Fibroblast of the aortic adventitia (primary cell): ENCODE measurements at places on chromosomes 3 and 15.

- DNase-seq, result no peak
Observed at GRCh38 chr15:48409623-48410022, 78.4 kb downstream of the DUT start.

DNA sequence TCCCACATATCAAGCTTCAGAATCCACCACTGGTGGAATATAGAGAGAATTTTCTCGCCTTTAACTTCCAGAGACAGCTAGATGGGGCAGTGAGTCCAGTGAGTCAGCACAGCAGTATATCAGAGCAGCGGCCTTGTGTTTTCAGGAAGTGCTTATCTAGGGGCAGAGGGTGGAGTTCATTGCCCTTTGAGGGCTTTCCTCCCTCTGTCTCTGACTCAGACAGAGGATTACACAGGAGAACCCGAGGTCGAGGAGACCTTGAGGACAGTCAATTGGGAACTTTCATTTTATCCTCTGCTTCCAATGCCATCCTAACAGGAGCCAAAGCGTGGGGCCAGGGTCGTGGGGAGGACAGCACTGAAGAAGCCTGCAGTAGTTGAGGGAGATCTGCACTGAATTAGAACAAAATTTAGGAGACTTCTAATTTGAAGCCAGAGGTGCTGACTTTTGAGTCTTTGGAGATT lies 109.6 kb upstream of the UMPS start:
- DNase-seq, result peak; percentile 25

DNA sequence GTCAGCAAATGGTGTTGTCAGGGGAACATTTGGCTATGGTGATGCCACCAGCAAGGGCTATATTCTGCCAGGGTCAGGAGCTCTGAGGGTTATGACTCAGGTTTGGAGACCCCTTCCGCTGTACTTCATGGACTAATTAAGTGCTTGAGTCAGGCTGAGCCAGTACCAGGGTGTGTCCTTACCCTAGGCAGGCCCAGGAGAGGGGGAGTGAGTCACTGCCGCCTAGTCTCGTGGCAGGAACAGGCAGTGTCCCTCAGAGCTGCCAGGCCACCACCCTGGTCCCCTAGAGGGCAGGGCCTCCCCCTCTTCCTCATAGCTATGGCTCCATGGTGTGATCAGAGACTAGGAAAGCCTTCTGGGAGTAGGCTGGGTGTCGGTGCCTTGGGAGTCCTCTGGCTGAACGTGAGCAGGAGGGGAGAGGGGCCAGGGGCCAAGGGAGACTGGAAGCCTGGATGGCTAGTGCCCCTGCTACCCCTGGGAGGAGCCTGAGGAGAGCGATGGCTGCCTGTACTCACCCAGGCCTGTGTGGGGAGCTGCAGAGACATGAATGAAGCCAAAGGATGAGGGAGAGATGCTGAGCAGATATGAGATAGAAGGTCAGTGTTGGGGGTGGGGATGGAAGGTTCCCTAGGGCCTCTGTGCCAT lies 10.6 kb downstream of the MAPKAPK3 start:
- DNase-seq, result peak; percentile 56

GRCh38 chr3:180294282-180295027 lies 257.7 kb upstream of the PEX5L start:
- no peak for DNase-seq

GRCh38 chr3:195385526-195385925 lies 57.3 kb downstream of the ACAP2 start:
- peak; percentile 33 for DNase-seq

DNA sequence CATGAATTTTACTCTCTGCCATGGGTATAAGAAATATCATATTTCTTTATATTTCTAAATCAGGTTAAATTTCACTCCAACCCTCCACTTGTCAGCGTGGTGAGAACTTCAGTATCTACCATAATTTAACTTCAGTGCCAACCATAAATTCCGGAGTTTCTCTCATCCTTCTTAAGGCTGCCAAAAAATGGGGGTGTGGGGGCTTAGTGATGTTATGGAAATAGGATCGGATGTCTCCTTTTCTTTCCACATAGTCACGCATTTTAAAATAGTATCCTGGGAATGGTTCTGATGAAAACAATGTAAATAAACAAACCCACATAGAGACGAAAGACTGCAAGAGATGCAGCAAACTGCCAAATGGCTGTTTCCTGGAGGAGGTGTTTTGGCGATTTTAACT lies 12.9 kb upstream of the FAM3D start:
- DNase-seq, result no peak

DNA sequence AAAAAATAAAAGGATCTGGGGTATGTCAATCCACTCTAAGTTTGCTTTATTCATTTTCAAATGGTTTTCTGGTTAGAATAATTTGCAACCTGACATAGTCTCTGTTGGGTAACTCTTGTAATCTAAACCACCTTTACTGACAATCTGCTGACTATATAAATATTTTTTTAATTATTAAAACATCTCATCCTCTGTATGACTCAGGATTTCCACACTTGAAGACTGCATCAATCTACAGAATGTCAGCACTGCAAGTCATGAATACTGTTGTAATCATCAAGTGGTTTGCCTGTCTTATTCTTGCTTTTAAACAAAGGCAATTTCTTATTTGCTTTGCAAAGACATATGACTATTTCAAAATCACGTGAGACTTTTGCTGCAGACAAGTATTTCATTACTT lies 42.1 kb downstream of the VGLL3 start:
- peak; percentile 81 for DNase-seq

GRCh38 chr3:50286322-50287227 lies 5.7 kb downstream of the IFRD2 start:
- DNase-seq, result no peak

DNA sequence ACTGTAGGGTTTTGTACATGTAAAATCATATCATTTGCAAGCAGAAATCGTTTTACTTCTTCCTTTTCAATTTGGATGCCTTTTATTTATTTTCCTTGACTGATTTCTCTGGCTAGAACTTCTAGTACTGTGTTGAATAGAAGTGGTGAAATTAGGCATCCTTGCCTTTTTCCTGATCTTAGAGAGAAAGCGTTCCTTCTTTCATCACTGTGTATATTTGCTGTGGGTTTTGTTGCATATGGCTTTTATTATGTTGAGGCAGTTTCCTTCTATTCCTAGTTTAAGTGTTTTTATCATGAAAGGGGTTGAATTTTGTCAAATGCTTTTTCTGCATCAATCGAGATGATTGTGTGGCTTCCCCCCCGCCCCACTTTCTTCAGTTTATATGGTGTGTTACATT lies 140.9 kb downstream of the ATG7 start:
- no peak for DNase-seq

- peak; percentile 60 for DNase-seq
Observed at GRCh38 chr15:84747416-84748273, 747 bp upstream of the ZNF592 start.

DNA sequence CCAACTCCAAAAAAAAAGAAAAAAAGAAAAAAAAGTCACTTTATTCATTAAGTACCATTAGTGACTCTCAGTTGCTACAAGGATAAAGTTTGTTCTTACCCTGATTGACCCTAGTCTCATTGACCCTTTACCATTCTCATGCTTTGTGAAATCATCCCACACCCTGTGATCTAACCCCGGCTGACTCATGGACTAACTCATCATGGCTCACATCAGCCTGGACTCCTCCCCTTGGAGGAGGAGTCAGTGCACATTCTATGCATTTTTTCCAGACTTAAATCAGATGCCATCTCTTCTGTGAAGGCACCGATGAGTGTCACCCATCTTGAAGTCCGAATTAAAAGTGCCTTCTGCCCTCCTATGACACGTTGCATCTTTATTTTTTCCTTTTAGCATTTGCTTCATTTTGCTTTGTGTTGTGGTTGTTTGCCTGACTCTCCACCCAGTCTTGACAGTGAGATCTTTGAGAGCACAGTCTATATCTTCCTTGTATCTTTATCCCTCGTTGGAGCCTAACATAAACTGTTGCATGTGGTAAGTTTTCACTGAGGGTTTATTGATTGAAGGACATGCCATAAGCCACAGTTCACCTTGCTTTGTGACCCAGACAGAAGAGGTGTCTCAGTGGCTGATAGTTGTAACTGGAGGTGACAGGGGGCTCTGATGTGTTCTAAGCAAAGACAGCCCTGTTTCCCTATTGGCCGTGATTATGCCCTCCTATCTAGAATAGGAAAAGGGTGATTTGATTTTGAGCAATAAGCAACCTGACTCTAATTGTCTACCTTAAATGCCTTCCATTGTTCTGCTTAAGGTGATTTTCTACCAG lies 72.1 kb downstream of the IL1RAP start:
- peak; percentile 81 for DNase-seq

DNA sequence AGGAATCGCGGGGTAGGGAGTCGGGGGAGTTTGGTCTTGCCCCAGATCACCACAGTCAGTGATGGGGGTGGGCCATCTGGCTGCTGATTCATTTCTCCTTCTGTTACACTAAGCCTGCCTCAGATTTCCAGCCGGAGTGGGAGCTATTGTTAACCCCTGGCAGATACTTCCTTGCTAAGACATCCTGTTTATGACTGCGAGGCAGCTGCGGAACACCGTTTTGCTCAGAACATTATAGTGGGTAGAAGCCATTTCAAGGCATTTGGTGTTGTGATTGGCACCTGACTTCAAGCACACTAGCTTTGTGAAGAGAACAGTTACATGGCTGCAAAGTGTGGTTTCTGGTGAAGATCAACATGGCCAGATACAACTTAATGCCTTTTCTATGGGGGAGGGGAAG lies 73.8 kb downstream of the FLNB start:
- peak; percentile 43 for DNase-seq

GRCh38 chr15:25993506-25993905 lies 130.4 kb upstream of the ATP10A start:
- DNase-seq, result no peak

- peak; percentile 57 for DNase-seq
Observed at GRCh38 chr15:63582718-63583426, 14.3 kb upstream of the FBXL22 start.

GRCh38 chr15:72312605-72313447 lies 7.1 kb downstream of the CELF6 start:
- peak; percentile 74 for DNase-seq
